Stimulated activated CD4-positive, alpha-beta T cell treated with anti-CD3 and anti-CD28 coated beads, Interleukin-2, amount 100 ng/mL, for 24 hours (primary cell): ENCODE measurements at places on chromosomes 7 and 10.

- no peak for DNase-seq
Measured at GRCh38 chr10:128086003-128086863, 40.0 kb downstream of the MKI67 start.

- DNase-seq, result no peak
Measured at GRCh38 chr10:9759596-9759995, 1258.1 kb upstream of the CELF2 start.

GRCh38 chr7:90311175-90311574 is 9.9 kb downstream of the FAM237B start:
- DNase-seq, result no peak

DNA sequence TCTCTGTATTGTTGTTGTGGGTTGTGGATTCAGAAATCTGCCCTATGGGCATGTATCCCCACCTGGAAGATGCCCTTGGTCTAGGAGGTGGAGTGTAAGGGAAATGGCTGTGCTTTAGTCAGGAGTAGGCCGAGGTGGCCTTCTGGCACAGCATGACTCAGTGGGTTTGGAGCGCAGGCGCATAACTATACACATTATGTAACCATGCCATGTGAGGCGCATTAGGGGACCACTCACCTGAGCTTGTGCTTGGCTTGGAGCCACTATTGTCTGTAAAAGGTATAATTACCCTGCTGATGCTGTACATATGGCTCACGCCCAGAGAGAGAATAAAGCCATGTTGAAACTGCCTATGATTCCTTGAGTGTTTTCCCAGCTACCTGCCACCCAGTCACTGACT is 20.6 kb upstream of the ADAMTS14 start:
- no peak for DNase-seq

- no peak for DNase-seq
Measured at GRCh38 chr10:48940958-48941357, 1.3 kb upstream of the LRRC18 start.

DNA sequence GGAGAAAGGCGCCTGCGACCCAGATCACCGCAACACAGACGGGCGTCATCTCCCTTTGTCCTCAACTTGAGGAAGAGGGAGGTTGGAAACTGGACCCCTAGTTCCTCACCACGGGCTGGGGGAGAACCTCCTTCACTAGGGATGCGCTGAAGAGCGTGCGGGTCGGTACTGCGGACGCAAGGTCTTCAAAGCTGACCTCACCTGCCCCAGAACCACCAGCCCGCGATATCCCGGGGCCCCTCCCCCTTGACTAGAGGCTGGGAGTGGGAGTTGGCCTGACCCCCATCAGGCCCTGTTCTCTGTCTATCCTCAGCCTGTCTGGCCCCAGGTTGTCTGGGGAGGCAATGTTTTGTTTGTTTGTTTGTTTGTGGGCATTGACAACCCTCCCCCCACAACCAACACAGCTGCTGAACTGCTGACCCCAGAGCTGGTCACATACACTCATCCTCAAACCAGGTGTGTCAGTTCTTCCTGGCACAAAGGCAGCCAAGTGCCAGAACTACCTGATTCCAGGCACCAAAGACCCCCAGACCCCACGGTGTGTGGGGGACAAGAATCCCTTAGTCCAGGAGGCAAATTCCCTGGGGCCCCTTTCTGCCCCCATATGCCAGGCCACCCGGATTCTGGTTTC is 2.9 kb downstream of the NPM3 start:
- no peak for DNase-seq

- DNase-seq, result no peak
Measured at GRCh38 chr10:73581918-73582317, 9.2 kb downstream of the USP54 start.

GRCh38 chr10:69684020-69684980 is 54.3 kb downstream of the FAM241B start:
- no peak for DNase-seq

DNA sequence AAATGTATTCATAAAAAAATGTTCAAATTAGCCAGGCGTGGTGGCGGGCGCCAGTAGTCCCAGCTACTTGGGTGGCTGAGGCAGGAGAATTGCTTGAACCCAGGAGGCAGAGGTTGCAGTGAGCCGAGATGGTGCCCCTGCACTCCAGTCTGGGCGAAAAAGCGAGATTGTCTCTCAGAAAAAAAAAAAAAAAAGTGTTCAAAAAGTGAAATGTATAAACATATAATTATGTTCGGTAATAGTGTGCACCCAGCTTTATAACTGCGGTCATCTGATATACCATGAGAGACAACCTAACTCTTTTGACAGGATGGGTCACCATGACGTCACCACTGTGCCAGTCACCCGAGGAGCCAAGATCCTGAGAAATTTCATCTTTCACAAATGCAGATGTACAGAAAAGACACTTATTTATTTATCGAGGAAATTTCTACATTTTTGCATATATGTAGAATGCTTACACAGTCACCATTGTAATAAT is 594 bp upstream of the RP9 start:
- DNase-seq, result no peak
